ENCODE measurements at places on chromosomes 6 and 20. TPM values are rescaled to one million over a fixed set of nuclear protein-coding genes. Genes with fewer than 3 reads are reported as not detected.

GRCh38 chr6:148776321-148777308 lies 29.8 kb downstream of the UST start:
- H3K4me3 ChIP-seq = no peak overlapping the region
- no peaks in the 10 kb centered on the region for H3K27me3 ChIP-seq
- H3K4me1 ChIP-seq = peaks cover 6% of the 10 kb centered on the region
- no peak overlapping the region for H3K27ac ChIP-seq
- DNase-seq = no peak
- no peaks in the 10 kb centered on the region for H3K36me3 ChIP-seq

DNA sequence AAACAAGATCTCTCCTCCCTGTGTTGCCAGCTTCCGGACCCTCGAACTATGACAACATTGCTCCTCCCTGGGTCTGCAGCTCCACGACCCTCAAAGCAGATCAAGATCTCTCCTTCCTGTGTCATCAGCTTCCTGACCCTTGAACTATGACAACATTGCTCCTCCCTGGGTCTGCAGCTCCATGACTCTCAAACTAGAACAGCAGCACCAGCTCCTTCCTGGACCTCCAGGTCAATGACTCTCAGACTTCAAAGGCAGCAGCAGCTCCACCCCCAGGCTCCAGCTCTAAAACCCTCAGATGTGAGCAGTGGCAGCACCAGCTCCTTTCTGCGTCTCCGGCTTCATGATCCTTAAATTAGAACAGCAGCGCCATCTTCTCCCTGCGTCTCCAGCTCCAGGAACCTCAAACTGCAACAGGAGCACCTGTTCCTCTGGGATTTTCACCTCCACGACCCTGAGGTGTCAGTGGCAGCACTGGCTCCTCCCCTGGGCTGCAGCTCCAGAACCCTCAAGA lies 341.0 kb upstream of the SULF2 start:
- H3K4me3 ChIP-seq = no peak overlapping the region
- H3K27ac ChIP-seq = no peak overlapping the region

CFAP206 gene
- total RNA-seq = 0.53 TPM

DNA sequence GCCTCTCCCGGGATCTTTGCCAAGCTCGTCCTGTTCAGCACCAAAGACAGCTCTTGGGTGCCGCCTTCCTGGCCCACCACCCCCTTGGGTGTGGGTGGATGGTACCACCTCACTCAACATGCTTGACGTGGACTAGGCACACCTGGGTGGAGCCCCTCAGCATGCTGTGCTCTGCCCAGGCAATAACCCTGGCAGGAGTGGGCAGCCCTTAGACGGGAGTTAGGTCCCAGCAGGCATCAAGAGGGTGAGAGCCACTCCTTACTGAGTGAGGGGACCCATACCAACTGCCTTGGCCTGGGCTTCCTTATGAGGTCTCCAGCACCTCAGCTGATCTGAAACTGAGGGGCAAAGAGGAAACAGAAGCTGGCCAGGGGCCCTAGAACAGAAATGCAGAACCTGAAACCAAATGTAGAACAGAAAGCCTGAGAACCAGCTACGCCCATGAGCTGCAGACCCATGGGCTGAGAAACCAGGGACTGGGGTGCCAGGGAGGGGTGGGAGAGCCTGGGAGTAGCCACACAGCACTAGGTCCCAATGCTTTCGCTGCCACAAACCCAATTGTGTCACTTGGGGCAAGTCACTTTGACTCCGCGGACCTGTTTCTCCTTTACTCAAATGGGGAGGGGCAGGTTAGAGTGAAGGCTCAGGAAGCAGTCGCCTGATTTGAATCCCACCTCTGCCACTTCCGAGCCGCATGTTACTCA lies 2.0 kb downstream of the FGD2 start:
- no peak overlapping the region for H3K27ac ChIP-seq
- no peak overlapping the region for H3K4me3 ChIP-seq
- no peak for DNase-seq
- no peaks in the 10 kb centered on the region for H3K4me1 ChIP-seq
- no peaks in the 10 kb centered on the region for H3K27me3 ChIP-seq

POU3F2 gene
- total RNA-seq = 8.8 TPM

- no peak overlapping the region for H3K27ac ChIP-seq
- no peak overlapping the region for H3K4me3 ChIP-seq
- no peaks in the 10 kb centered on the region for H3K27me3 ChIP-seq
- no peaks in the 10 kb centered on the region for H3K36me3 ChIP-seq
- no peak for DNase-seq
Measured at GRCh38 chr6:168495133-168495532, 54.1 kb downstream of the SMOC2 start.

GRCh38 chr20:15333170-15333569 lies 995.8 kb upstream of the FLRT3 start:
- no peak for DNase-seq
- no peaks in the 10 kb centered on the region for H3K27me3 ChIP-seq
- H3K27ac ChIP-seq = no peak overlapping the region
- peaks cover 13% of the 10 kb centered on the region for H3K4me1 ChIP-seq
- no peak overlapping the region for H3K4me3 ChIP-seq

PSORS1C2 gene
- total RNA-seq = not detected

DNA sequence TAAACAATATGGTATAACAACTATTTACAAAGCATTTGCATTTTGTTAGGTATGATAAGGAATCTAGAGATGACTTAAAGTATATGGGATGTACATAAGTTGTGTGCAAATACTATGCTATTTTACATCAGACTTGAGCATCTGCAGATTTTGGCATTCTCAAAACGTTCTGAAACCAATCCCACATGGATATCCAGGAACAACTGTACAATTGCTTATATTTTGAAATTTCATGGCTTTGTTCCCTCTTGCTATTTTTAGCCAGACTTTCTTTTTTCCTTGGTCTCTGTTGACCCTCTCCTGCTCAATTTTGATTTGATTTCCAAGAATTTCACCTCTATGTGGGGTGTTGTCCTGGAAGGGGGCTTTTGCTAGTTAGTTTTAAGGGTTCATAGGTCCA lies 32.9 kb upstream of the UST start:
- no peaks in the 10 kb centered on the region for H3K27me3 ChIP-seq
- no peaks in the 10 kb centered on the region for H3K4me1 ChIP-seq
- DNase-seq = no peak
- no peak overlapping the region for H3K4me3 ChIP-seq
- H3K36me3 ChIP-seq = peaks cover 9% of the 10 kb centered on the region

IL17A gene
- total RNA-seq = not detected

DNA sequence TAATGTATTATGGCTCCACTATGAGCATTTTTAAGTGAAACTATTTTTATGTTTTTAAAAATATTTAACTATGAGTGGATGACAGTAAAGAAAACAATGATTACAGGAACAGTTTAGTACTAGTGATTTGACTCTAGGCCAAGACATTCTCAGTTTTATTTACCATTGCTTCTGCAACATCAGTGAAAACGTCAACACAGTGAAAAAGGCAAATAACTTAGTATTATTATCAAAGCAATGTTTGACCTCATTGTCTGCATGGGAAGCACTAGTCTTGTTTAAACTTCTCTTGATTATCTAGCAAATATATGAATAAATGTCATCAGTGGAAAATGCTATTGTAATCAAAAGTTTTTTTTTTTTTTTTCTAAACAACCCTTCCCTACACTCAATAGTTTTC lies 165.0 kb downstream of the HTR1B start:
- H3K36me3 ChIP-seq = no peaks in the 10 kb centered on the region
- no peaks in the 10 kb centered on the region for H3K4me1 ChIP-seq
- no peaks in the 10 kb centered on the region for H3K27me3 ChIP-seq
- no peak overlapping the region for H3K4me3 ChIP-seq

SGK2 gene
- total RNA-seq = 2.8 TPM

GRCh38 chr6:34239500-34239825 lies 2.8 kb downstream of the HMGA1 start:
- peaks cover 11% of the 10 kb centered on the region for H3K36me3 ChIP-seq
- peak overlapping the region; percentile 98 for H3K4me3 ChIP-seq
- no peaks in the 10 kb centered on the region for H3K27me3 ChIP-seq
- no peak for DNase-seq
- H3K27ac ChIP-seq = peak overlapping the region; percentile 70

BPIFB2 gene
- not detected for total RNA-seq

DNA sequence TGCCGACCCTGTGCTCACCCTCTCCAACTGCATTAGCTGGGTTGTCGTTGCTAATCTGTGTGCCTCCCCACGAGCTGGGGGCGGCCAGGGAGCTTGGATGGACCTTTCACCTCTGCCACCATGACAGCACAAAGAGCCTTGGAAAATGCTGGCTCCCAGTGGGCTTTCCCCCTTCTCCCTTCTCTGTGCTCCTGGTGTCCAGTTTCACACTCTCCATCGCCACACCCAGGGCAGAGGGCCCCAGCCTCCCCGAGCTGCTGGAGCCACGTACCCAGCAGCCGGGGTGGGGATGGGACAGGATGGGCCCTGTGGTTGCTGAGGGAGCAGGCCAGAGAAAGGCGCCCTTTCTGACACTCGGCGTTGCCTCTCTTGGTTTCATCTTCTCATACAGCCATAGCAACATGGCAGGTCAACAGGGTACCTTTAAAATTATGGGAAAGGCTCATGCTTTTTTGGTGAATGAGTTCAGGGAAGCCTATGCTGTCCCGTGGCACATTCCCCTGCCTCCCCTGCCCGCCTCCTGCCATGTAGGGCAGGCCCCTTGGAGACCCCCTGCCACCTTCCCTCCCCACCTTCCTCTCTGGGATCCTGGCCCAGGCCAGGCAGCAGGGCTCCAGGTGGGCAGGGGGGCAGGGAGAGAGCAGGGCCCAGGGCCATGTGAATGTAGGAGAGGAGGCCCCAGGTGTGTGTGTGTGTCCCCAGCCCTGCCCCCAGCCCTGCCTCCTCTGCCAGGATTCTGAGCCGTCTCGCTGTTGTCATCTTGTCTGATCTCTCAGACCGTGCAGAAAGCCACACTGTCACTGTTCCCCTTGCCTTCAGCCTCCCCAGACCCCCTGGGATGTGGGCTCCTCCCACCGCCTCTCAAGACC lies 85.2 kb upstream of the CCDC167 start:
- H3K27ac ChIP-seq = no peak overlapping the region
- no peaks in the 10 kb centered on the region for H3K27me3 ChIP-seq
- H3K4me1 ChIP-seq = peaks cover 49% of the 10 kb centered on the region
- no peaks in the 10 kb centered on the region for H3K36me3 ChIP-seq
- H3K4me3 ChIP-seq = no peak overlapping the region

ZC3H12D gene
- 0.03 TPM for total RNA-seq

DPPA5 gene
- not detected for total RNA-seq

DNA sequence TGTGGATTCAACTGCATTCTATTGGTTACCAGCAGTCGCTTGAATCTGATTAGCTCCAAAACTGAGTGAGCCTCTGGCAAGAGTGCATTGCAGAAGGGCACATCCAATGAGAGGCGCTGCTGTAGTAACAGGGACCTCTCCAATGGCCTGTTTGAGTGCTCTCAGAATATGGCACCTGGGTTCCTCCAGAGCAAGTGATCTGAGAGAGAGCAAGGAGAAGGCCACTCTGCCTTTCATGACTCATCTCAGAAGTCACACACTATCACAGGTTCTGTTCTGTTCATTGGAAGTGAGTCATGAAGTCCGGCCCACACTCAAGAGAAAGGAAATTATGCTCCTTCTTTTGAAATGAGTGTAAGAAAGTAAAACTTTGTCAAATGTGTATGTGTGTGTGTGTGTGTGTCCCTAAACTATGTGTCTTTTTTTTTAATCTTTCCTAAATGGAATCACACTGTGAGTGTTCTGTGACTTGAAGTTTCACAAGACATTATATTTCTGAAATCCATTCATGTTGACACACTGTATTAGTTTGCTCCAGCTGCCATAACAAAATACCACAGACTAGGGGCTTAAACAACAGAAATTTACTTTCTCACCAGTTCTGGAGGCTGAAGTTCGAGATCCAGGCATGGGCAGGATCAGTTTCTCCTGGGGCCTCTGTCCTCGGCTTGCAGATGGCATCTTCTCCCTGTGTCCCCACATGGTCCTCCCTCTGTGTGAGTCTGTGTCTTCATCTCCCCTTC lies 138.3 kb upstream of the CDYL start:
- no peaks in the 10 kb centered on the region for H3K27me3 ChIP-seq
- H3K27ac ChIP-seq = no peak overlapping the region
- H3K4me1 ChIP-seq = no peaks in the 10 kb centered on the region
- no peaks in the 10 kb centered on the region for H3K36me3 ChIP-seq
